NCI-H2171 treated with DMSO at 0.1 percent for 48 hours (cell line): ENCODE measurements at places on chromosomes 3 and 15.

GRCh38 chr3:12932347-12932746 is 91.0 kb upstream of the RPL32 start:
- DNase-seq: no peak

DNA sequence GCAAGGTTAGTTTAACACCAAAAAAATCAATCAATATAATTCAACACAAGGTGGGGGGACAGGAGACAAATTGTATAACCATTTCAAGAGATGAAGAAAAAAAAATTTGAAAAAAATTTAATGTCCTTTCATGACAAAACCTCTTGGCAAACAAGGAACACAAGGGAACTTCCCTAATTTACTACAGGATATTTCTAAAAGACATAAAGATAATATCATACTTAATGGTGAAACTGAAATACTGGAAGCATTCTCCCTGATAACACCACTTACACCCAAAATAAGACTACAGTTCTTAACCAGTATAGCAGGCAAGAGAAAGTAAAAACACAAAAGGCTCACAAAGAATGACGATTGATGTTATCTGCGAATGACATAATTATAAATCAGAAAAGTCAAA is 44.7 kb downstream of the IFT57 start:
- no peak for DNase-seq

- DNase-seq: no peak
Observed at GRCh38 chr3:193962986-193963685, 172.8 kb upstream of the HES1 start.

- DNase-seq: peak; percentile 83
Observed at GRCh38 chr15:99704444-99704838, 28.8 kb downstream of the LYSMD4 start.

- no peak for DNase-seq
Observed at GRCh38 chr3:184380627-184381260, 890 bp downstream of the CHRD start.

DNA sequence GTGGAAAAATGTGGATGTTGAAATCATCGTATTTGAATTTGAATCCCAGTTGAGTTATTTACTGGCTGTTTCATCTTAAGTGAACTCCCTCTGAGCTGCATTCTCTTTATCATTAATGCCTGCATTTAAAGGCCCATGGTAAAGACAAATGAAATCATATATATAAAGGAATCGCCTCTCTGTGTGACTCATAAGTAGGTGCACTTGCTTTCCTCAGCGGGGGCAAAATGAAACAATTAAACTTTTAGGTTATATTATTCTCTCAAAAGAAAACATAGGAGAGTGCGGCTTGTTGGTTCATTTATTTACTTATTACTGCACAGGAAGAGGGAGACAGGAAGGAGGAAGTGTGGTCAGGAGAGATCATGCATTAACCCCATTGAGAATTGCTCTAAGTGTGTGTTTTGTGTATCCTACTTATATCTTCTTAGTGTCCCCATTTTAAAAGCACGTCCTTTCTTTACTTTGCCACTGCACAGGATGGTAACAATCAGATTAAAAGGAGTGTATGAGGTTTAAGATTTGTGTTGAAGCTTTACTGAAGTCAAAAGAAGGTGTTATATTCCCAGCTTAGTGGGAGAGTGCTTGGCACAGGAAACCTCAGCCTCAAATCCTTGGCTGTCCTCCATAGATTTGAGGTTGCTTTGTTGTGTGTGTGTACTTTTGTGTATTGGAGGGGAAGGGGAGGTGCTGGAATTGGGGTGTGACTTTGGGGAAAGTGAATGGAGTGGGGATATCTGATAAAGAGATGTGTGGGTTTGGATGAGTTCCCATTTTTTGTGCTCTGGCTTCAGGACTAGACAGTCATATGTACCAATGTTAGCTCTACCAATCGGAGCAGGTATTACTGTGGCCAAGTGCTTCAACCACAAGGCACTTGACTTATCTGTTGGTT is 595.8 kb upstream of the NR2F2 start:
- DNase-seq: no peak

DNA sequence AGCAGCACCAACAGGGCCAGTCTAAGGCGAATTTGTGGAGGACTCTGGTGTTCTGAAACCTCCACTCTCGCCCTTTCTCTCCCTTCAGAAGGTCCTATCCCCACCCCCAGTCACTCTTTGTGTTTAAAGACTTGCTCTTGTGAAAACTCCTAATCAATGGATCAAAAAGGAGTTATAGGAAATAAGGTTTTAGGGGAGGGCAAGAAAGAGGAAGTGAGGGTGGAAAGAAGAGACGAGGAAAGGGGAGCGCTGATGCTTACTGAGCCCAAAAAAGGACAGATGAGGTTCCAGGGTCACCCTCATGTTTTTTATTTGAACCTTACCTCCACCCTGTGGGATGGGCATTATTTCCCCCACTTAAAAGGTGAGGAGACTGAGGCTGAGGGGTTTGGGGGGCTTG is 70.0 kb upstream of the SLC6A11 start:
- no peak for DNase-seq

- no peak for DNase-seq
Observed at GRCh38 chr3:25259871-25260270, 168.2 kb upstream of the RARB start.

DNA sequence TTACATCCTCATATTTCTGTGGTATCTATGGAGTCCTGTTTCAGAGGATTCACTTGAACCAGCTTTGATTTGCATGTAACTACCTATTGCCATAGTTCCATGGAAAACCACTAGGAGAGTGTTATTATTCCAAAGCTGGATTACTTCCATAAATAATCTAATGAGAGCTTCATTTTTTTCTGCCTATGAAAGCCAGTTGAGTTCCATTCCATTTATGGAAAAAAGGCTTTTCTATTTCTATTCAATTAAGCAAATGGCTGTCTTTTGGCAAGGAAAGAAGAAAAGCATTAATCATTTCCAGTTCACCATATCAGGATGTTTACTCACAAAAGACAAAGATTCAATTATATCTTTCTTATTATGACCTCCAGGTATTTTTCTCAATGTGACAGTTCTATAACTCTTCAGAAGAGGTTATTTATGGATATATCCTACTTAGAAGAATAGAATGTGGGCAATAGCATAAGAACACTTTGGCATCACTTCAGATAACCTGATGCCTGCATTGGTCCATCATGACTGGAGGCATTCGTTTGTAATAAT is 259.9 kb upstream of the ZPLD1 start:
- no peak for DNase-seq

DNA sequence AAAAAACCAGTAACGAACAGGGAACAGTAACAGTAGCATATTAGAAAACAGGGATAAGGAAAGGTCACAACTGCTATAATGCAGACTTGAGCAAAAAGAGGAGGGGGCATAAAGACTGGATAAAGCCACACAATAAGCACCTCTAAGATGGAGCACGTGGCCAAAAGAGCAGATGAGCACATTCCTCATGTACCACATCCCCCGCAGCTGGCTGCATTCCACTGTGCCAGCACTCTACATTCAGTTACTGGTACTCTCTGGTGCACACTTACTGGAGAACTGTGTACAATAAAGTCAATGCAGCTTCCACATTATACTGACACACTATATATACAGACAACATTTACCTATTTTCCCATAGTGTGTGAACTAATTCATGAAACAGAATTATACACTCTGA is 64.7 kb downstream of the UBE3A start:
- DNase-seq: no peak

GRCh38 chr3:81841540-81841939 is 80.1 kb upstream of the GBE1 start:
- no peak for DNase-seq

- no peak for DNase-seq
Observed at GRCh38 chr15:83810110-83810509, 156.2 kb downstream of the ADAMTSL3 start.

GRCh38 chr3:7876741-7877297 is 624.8 kb upstream of the LMCD1 start:
- no peak for DNase-seq

GRCh38 chr3:170476291-170476690 is 57.6 kb downstream of the CLDN11 start:
- DNase-seq: no peak

DNA sequence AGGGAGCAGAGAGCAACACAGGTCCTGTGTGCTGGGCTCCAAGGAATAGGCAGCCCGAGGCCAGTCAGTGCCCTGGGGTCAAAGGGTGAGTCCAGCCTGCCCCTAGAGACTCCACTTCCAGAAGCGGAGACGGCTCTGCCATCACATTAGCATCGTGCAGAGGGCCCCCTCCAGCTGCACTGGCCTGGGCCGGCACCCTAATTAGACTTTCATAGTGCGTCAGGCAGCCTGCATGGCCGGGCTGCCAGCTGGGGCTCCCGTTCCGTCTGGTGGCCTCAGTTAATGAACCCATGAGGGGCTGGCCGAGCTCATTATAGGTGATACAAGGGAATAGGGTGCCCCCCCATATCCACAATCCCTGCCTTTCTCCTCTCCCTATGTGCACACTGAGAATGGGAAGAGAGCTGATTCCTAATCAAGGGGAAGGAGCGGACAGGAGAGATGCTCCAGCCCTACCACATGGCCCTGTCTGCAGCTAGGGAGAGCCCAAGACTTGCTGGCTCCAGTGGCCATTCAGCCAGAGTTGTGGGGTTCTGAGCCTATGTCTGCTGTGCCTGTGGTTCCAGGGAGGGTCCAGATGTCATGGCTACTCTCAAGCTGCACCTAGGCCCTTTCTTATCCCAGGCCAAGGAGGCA is 128.0 kb downstream of the SRGAP3 start:
- DNase-seq: no peak

DNA sequence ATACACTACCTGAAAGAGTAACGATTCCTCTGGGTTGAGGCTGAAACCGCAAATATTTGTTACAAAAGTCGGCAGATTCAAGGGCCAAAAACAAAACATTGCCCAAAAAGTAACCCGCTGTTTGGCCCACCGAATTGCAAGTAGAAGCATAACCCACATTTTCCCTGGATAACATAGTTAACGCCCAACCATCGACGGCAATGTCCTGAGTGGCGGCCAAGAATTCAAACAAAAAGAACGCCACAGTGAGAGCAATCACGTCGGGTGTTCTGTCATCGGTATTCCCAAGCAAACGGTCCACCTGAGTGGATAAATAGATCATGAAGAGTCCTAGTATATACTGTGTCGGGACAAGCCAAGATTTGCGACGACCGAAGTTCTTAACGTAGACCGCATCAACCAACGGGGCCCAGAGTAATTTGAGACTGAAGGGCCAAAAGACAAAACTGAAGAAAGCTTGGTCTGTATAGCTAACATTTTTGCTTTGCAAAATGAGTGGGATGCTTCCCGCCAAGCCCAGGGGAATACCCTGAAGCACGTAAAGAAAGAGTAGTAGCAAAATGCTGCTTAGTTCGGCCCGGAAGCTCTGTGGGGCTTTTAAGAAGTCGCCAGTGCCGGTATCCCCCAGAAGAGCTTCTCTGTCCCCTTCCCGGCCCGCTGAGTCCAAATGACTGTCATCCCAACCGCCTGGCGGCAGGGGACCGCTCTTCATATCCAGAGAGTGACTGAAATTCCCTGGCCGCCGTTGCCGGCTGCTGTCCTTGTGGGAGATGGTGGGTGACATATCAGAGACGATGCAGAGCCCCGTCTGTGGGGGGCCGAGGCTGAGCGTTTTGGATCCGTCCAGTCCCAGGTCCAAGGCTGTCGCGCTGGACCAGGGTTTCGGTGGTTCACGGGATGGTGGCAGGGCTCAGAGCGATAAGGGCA is 750 bp downstream of the SLC33A1 start:
- DNase-seq: peak; percentile 45

DNA sequence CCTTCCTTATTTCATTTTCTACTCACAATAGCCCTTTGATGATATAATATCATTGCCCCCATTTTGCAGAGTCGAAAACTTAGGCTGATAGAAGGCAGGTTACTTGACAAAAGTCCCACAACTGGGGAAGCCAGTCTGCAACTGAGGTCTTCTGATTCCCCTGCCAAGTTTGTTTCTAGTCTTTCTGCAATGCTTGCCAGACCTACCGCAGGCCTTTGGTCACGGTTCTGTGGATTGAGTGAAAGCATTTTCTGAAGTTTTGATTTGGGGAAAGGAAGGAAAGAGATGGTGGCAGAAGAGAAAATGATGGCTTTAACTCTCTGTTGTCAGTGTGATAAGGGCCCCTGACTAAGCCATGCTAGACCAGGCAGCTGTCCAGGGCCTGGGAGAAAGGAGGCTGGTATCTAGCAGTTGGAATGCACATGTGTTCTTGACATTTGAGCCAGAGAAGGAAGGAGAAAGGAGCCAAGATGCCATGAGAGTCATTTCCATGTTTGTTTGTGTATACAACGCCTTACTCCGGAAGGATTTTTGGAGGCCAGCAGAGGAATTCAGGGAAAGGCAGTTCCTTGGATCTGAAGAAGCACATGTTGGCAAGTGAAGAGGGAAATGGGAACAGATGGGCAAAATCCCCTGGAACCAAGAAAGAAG is 29.9 kb downstream of the FAH start:
- DNase-seq: peak; percentile 22

- DNase-seq: no peak
Observed at GRCh38 chr3:119428538-119428937, 34.9 kb downstream of the TMEM39A start.

GRCh38 chr15:88031461-88031860 is 225.1 kb downstream of the NTRK3 start:
- no peak for DNase-seq

- no peak for DNase-seq
Observed at GRCh38 chr3:36786921-36787890, 22.9 kb upstream of the DCLK3 start.

DNA sequence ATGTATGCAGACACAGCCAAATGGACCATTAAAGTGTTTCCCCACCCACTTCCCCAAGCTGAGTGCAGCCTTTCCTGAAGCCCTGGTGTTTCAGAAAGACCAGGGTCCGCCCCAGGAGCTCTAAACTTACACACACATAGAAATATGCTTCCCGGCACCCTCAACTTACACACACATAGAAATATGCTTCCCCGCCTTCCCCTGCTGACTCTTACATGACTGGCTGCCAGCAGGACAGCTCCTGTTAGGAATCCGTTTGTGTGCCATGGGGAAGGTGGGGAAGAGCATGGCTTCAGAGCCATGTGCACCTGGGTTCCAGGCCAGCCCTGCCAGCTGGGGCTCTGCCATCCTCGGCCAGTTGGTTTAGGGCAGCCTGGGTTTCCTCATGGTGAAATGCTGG is 3.6 kb downstream of the CLEC3B start:
- no peak for DNase-seq
